ENCODE measurements at places on chromosomes 2 and 18.

DNA sequence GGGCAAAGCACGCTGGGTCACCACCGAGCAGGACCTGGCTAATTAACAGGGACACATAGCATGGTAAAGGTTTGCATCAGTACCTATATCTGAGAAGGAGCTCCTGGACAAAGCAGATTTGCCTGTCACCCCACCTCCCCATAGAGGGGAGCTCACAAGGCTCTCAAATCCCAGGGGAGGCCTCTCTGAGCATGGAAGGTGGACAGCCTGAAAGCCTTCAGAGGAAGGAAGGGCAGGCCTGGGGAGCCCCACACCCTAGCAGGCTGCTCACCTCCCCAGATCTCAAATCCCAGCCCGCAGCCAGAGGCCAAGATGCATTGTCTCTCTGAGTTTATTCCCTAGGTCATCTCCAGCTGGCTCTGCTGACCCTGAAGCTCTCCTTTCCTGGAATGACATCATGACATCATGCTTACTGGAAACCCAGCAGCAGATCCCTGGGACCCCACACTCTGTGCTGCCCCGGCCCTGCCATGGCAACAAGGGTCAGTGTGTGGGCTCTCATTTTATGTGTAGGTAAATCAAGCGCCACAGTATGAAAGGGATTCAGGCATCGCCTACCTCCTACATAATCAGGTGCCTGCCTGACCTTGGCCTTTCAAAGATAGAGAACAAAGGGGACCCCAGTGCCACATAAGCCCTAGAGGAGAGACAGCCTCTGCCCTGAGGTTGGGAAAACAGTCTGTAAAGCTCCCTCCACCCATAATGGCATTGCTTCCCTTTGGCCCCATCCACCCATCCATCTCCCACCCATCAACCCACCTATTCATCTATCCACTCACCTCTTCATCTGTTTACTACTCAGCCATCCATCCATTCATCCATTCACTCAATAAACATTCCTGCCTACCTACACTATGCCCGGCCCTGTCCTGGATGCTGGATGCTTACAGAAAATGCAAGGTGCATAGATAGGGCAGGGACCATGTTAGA lies 15.7 kb upstream of the TEX51 start:
- H3K36me3 ChIP-seq, result no peaks in the 10 kb centered on the region
- DNase-seq, result no peak
- no peak overlapping the region for H3K4me3 ChIP-seq
- peaks cover 2% of the 10 kb centered on the region for H3K4me1 ChIP-seq
- no peak overlapping the region for H3K27ac ChIP-seq
- no peaks in the 10 kb centered on the region for H3K27me3 ChIP-seq

DNA sequence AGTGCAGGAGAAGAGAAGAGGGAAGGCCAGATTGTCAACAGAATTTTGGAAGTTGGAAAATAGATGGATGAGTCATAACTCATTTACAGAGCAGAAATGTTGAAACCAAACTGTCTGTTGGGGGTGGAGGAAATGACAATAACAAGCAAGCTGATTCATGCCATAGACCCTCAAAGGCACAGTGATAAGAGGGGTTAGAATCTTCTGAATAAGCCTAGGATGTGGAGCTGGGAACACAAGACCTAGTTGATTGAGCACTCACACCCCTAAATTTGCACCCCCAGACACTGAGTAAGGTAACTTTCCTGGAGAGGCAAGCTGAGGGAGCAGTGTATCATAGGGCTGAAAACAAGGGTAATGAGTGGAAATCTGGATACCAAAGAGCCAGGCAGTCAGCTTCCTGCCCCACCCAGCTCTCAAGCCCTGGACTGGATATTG lies 141.4 kb downstream of the SCG2 start:
- H3K4me3 ChIP-seq, result no peak overlapping the region
- H3K4me1 ChIP-seq, result no peaks in the 10 kb centered on the region
- H3K27ac ChIP-seq, result no peak overlapping the region
- no peaks in the 10 kb centered on the region for H3K36me3 ChIP-seq
- H3K27me3 ChIP-seq, result no peaks in the 10 kb centered on the region

GRCh38 chr18:9820719-9821118 lies 65.1 kb upstream of the TXNDC2 start:
- peaks cover 38% of the 10 kb centered on the region for H3K27me3 ChIP-seq
- H3K36me3 ChIP-seq, result no peaks in the 10 kb centered on the region
- no peak overlapping the region for H3K4me3 ChIP-seq
- no peak overlapping the region for H3K27ac ChIP-seq
- DNase-seq, result no peak

DNA sequence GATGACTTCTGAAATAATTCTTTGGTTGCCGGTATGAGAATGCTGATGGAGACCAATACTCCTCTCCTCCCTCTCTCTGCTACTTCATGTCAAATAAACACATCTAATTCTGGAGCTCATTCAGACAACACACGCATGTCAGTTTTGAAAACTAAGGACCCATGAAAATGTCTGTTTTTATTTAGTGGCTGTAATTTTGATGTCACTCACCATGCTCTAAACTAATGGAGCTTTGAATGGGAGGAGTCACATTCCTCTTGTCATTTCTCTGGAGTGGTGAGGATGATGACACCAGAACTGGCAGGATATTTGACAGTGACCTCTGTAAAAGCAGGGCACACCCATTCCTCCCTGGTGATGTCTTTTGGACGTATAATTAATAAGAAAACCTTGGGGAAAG lies 163.0 kb downstream of the PHLPP1 start:
- H3K27ac ChIP-seq, result no peak overlapping the region
- DNase-seq, result no peak
- H3K4me3 ChIP-seq, result no peak overlapping the region
- H3K27me3 ChIP-seq, result no peaks in the 10 kb centered on the region
- H3K4me1 ChIP-seq, result peaks cover 21% of the 10 kb centered on the region

DNA sequence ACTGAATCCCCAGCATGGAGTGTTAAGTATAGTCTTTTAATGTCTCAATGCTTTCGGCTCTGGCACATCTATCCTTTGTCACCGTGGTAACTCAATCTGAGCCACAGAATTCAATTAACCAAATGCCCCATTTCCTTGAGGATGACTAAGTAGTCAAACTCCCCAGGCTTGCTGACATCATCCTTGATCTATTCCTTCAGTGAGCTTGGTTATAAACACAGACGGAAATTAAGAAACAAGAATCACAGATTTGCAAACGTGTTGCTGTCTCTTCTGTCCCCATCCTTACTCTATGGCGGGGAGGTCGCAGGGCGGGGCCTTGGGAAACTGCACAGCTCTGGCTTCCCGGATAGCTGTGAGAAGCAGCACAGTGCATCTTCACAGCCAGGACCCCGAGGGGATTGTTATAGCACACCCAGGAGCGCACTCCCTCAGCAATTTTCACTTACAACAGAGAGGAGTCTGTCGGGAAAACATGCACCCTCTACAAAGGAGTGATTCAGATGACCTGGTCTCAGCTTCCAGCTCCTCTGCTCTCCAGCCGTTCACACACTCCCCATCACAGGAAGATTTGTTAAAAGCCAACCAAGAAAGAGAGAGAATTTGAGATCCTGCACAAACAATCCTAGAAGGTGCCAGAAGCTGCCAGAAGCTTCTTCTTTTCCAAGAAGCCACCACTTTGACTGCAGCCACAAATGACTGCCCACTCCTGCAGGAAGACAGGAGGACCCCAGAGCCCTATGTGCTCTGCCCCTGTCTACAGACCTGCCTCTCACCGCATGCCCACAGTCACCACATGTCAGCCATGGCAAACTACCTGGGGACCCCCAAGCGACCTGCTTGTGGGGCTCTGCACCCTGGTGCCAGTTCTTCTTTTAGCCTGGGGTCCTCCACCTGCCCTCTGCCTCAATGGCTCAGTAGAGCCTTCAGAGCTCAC lies 44.9 kb upstream of the YWHAQ start:
- H3K27me3 ChIP-seq, result no peaks in the 10 kb centered on the region
- peaks cover 12% of the 10 kb centered on the region for H3K4me1 ChIP-seq
- H3K4me3 ChIP-seq, result no peak overlapping the region
- no peak overlapping the region for H3K27ac ChIP-seq

DNA sequence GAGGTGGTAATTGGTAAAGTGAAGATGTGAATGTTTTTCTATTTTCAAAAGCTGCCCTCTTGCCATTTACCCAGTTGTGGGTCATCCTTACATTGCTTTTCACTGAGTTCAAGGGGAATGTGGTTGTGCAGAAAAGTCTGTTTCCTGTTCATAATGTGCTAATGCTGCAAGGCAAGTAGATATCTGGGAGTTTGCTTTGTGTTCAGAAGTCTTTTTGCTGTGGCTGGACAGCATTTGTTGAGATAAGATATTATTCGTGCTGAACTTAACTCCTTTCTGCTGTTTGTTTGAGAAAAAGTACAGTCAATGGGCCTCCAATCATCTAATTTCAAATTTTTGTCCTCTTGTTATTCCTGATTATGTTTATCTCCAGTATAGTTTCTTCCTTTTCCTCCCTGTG lies 263.2 kb downstream of the LTBP1 start:
- no peak overlapping the region for H3K4me3 ChIP-seq
- no peak overlapping the region for H3K27ac ChIP-seq
- H3K36me3 ChIP-seq, result no peaks in the 10 kb centered on the region
- peaks cover 9% of the 10 kb centered on the region for H3K27me3 ChIP-seq

GRCh38 chr2:241540771-241541561 lies 17.6 kb upstream of the BOK start:
- DNase-seq, result peak; percentile 65
- peaks cover 17% of the 10 kb centered on the region for H3K27me3 ChIP-seq
- H3K27ac ChIP-seq, result no peak overlapping the region
- H3K36me3 ChIP-seq, result no peaks in the 10 kb centered on the region
- peaks cover 3% of the 10 kb centered on the region for H3K4me1 ChIP-seq

DNA sequence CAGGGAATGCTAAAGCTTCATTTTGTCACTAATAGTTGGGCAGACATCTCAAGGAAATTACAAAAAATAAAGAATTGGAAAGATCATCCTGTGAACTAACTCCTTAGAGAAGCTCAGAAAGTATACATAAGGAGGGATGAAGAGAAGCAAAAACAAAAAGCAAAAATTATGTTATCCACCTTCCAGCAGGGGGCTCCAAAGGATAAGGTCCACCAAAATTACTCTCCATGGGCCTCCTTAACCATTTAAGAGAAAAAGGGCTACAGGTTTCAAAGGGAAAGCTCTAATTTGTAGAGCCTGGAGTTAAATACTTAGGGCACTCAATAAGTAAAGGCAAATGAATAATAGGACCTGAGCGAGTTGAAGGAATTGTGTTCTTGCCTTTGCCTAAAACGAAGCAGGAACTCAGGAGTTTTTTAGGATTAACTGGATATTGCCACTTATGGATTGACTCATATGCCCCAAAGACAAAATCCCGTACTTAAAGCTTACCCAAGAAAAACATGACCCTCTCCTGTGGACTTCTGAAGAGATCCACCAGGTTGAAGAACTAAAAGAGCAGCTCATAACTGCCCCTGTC lies 1167.9 kb downstream of the DSC3 start:
- no peak overlapping the region for H3K27ac ChIP-seq
- no peaks in the 10 kb centered on the region for H3K27me3 ChIP-seq
- H3K4me3 ChIP-seq, result no peak overlapping the region
- no peaks in the 10 kb centered on the region for H3K4me1 ChIP-seq

DNA sequence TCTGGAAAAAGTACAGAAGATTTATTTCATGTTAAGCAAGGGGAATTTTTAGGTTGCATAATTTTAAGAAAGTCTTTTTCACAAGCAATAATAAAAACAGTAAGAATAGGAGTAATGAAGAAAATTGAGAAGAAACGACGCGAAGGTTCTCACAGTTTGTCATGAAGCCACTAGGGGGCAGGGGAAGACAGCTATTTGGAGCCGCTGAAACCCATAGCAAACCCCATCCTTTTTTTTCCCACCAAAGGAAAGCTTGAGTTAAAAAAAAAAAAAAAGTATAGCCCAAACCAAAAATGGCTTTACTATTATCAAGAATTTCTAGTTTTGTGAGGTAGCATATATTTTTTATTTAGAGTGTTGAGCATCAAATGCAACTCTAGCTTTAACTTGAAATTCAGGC lies 300.9 kb downstream of the PHLPP1 start:
- no peaks in the 10 kb centered on the region for H3K4me1 ChIP-seq
- peaks cover 6% of the 10 kb centered on the region for H3K36me3 ChIP-seq
- no peak overlapping the region for H3K4me3 ChIP-seq
- no peak overlapping the region for H3K27ac ChIP-seq
- DNase-seq, result peak; percentile 53

GRCh38 chr18:35609236-35609635 lies 27.7 kb downstream of the GALNT1 start:
- no peaks in the 10 kb centered on the region for H3K27me3 ChIP-seq
- H3K36me3 ChIP-seq, result peaks cover 7% of the 10 kb centered on the region
- peaks cover 16% of the 10 kb centered on the region for H3K4me1 ChIP-seq
- DNase-seq, result no peak
- no peak overlapping the region for H3K27ac ChIP-seq
- no peak overlapping the region for H3K4me3 ChIP-seq

DNA sequence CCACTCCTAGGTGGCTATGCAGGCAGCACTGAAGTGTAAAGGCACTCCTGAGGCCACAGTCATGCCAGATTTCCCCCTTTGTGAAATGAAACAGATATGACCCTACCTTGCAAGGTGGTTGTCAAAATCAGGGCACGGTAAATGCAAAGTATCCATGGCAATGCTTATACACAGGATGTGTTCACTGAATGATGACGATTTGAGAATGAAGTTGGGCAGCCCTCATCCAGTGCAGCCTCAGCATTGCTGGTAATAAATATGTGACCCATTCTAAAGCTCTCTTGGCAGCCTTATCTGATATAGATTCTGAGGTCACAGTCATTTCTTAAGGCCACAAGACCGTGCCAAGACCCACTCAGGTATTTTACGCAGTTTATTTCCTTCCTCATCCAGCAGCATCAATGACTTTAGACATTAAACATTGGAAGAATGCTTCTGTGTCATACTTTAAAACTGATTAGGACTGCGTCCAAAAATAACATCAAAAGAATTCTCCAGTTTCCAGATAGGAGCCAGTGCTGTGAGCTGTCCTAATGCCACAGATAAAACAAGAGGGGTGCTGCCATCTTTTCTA lies 125.5 kb upstream of the SERTAD2 start:
- H3K36me3 ChIP-seq, result no peaks in the 10 kb centered on the region
- no peak overlapping the region for H3K27ac ChIP-seq
- peaks cover 8% of the 10 kb centered on the region for H3K27me3 ChIP-seq
- no peak for DNase-seq
- no peak overlapping the region for H3K4me3 ChIP-seq

- peaks cover 9% of the 10 kb centered on the region for H3K36me3 ChIP-seq
- H3K27me3 ChIP-seq, result peaks cover 15% of the 10 kb centered on the region
- DNase-seq, result no peak
- H3K27ac ChIP-seq, result no peak overlapping the region
- H3K4me1 ChIP-seq, result peaks cover 8% of the 10 kb centered on the region
These were observed 18.8 kb upstream of the MRPL33 start for GRCh38 chr2:27752551-27753237.

GRCh38 chr2:102029405-102029804 lies 37.6 kb downstream of the IL1R2 start:
- no peak overlapping the region for H3K27ac ChIP-seq
- DNase-seq, result no peak
- no peaks in the 10 kb centered on the region for H3K27me3 ChIP-seq
- H3K4me1 ChIP-seq, result peaks cover 49% of the 10 kb centered on the region
- no peak overlapping the region for H3K4me3 ChIP-seq

- peaks cover 32% of the 10 kb centered on the region for H3K4me1 ChIP-seq
- H3K4me3 ChIP-seq, result peak overlapping the region; percentile 84
- peak; percentile 49 for DNase-seq
These were observed 732 bp upstream of the ANXA4 start for GRCh38 chr2:69741229-69741574.

Measured in activated CD4-positive, alpha-beta memory T cell treated with anti-CD3 and anti-CD28 coated beads, Interleukin-2, amount 10 ng/mL, durations not matched to agents 7 days and 5 days (primary cell).